Stromal cell of bone marrow (primary cell): ENCODE measurements at places on chromosomes 3 and 15.

GRCh38 chr15:39013262-39013661, 448.6 kb upstream of the RASGRP1 start:
- no peak for DNase-seq

- no peak for DNase-seq
These were observed 4.1 kb upstream of the COX17 start for GRCh38 chr3:119681279-119681678.

DNA sequence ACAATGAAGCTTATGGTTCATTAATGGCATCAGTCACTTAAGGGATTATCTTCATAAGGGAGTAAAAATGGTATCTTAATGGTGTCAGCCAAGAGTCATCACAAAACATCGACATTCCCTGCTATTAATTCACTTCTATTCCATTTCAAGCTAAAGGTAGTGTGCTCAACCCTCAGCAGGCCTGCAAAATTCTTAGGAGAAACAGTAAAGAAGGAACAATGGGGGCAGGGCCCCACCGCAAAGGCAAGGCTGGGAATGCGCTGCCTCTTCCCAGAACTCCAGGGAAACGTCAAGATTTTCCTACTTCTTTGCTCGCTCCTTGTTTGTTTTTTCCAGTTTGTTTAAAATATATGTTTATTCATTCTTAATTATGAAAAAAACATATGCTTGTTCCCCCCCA, 187.3 kb upstream of the TSC22D2 start:
- DNase-seq: no peak

DNA sequence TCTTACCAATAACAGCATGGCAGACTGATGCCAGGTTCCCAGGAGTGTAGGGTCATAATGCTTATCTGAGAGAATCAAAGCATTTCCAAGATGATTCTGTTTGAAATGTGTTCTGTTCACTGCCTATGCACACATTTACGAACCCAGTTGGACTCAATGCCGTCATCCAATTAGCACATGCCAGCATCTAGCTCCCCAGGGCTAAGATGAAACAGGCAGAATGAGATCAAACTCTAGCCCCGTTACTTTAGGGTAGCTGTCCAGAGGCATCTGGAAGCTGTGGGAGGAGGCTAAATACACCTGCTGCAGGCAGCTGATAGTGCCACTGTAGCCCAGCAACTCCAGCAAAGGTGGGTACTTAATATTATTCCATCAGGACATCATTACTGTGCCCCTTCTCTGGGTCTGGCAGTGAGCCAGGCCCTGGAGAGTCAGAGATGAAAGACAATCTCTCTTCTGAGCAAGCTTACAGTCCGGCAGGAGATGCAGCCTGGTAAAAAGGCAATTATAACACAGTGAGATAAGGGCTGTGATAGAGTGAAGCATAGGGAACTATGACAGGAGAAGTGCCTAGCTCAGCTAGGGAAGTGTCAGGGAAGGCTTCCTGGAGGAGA, 156.4 kb upstream of the PPP2R3A start:
- DNase-seq: no peak

DNA sequence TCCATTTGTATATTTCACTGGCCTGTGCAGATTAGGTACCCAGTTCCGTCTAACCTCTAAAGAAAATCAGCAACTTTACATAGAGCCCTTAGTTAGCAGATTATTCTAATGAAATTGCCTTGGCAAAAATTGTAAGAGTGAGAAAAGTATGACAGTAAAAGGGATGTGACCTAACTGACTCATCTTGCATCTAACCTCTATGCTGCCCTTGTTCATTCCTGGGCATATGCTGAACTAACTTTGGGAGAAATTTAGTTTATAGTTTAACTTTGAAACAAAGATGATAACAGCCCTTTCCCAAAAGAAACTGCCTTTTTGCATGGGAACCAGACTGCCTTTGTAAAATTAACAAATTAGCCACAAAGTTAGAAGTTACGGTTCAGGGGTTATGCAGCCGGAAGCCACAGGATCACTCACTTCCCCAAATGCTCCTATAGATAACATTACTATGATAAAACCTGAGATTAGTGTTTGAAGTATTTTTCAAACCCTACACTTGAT, 839.8 kb upstream of the ALCAM start:
- no peak for DNase-seq

GRCh38 chr15:83961311-83961710, 274.3 kb upstream of the GOLGA6L4 start:
- DNase-seq: no peak

- no peak for DNase-seq
These were observed 9.1 kb downstream of the CD80 start for GRCh38 chr3:119550192-119550910.

- peak; percentile 66 for DNase-seq
These were observed 304.6 kb upstream of the TBC1D5 start for GRCh38 chr3:18047052-18047451.

- peak; percentile 99 for DNase-seq
These were observed at the start of gene ARF4 for GRCh38 chr3:57597127-57597923. ARF4 (minus strand) TSS chr3:57597344; CDS start chr3:57597140, 204 bp downstream.

- DNase-seq: no peak
These were observed 45.0 kb downstream of the ESYT3 start for GRCh38 chr3:138479438-138479863.

GRCh38 chr3:193737191-193737751, 144.3 kb downstream of the OPA1 start:
- no peak for DNase-seq

DNA sequence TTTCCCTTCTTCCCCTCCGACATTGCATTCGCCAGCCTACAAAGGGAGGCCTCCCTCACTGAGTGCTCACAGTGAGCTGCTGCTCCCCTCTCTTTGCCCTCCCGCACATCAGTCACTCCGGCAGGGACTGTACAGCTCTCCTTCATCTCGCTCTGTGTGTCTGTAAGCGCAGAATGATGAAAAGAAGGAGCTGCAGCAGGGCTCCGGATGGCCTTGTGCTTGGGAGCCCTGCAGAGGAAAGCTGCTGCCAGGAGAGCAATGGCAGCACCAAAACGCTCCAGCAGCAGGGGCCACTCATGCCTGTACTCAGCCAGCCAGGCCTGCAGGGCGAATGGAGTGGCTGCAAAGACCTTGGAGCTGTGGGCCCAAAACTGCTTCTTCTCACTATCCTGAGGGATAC, 107.0 kb upstream of the NSMCE3 start:
- DNase-seq: no peak

GRCh38 chr15:39251413-39252133, 329.3 kb upstream of the THBS1 start:
- DNase-seq: no peak
